Kidney (tissue), 22 donors: ENCODE measurements at places on chromosomes 5 and 9. TPM values are rescaled to one million over a fixed set of nuclear protein-coding genes. Genes with fewer than 3 reads are reported as not detected.

DNA sequence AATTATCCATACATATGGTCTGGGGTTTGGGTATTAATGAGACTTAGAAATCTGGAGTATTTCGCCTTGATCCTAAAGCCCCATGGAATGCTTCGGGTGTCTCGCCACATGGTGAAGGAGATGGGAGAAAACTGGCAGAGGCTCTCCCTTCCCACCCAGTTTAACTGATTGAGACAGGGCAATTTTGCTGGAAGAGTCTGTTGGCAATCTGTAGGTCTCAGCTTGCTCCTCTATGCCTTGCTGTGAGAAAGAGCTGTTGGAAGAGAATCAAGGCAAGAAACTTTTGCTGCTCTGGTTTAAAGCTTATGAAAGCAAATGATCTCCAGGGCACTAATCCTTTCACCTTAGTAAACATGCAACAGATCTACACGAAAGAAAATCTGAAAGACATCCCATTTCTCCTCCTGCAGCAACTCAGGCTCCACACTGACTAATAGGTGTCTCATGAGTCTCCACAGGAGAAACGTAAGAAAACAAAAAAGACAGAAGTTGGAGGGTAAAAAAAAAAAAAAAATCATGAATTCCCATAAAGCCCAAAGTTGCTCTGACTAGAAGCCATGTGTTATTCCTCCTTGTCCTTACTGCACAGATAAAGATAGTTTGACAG, 369.9 kb downstream of the EFNA5 start:
- no peak for DNase-seq

- no peak for DNase-seq
These were observed 93.7 kb downstream of the NDFIP1 start for GRCh38 chr5:142202282-142202681.

DNA sequence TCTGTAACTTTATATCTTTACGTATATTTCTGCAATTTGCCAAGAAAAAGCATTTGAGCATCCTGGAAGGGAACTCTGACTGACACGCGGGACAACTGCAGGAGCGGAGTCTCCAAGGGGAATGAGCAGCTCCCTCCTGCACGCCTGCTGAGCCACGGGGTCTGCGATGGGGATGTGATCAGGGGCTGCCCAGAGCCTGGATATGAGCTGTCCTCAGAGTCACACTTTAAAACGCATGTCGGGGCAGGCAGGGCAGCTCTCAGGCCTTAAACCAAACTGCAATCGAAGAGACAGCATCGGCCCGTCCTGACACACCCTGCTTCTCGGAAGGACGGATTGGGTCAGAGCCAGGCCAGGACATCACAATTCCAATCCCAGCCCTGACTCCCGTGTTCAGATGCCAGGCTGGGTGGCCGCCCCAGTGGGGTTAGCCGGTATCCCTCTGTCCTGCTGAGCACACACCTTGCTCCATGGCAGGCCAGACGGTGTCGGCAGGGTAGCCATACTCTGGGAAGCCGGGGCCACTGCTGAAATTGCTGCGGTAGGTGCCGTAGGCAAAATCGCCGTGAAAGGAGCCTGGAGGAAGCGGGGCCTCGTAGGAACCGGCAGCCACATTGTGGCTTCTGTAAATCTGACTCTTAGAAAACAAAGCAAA, 17.2 kb downstream of the SEC16A start:
- DNase-seq = no peak

The NUP188 gene
- total RNA-seq = 27.9 TPM

The TAF1L gene
- total RNA-seq = not detected

DNA sequence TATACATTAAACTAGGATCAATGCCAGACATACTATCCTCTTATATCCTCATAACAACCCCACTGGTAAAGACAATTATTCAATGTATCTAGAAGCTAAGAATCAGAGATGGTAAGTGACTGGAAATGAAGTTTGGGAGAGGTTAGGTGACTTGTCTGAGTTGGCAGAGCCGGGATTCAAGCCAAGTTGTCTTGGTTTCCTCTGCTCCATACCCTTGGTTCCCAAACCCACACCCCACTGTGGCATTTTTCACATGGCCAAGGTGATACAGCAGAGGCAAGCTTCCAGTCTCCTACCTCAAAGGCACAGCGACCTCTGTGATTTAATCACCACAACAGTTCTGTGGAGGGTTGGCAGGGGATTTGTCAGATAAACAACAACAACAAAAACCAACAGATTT, 34.7 kb upstream of the ADRB2 start:
- no peak for DNase-seq

The C5orf52 gene
- total RNA-seq = not detected

GRCh38 chr5:157222506-157223230, 42.0 kb downstream of the ITK start:
- DNase-seq = no peak

The SPINK4 gene
- not detected for total RNA-seq

The BRD9 gene
- total RNA-seq = 38.0 TPM

The PCDHB14 gene
- total RNA-seq = 6.2 TPM

GRCh38 chr5:87298692-87299362, 31.1 kb downstream of the RASA1 start:
- no peak for DNase-seq

The FBN2 gene
- 1.0 TPM for total RNA-seq

The CDC20B gene
- not detected for total RNA-seq

The MEIKIN gene
- total RNA-seq = 0.63 TPM

- no peak for DNase-seq
These were observed 203.7 kb downstream of the GLIS3 start for GRCh38 chr9:4096121-4096520.

The CDH9 gene
- 2.1 TPM for total RNA-seq

GRCh38 chr9:113370806-113371325, 5.9 kb downstream of the HDHD3 start:
- no peak for DNase-seq

GRCh38 chr9:37836386-37836785, 35.8 kb downstream of the DCAF10 start:
- no peak for DNase-seq

The SPINK7 gene
- not detected for total RNA-seq

DNA sequence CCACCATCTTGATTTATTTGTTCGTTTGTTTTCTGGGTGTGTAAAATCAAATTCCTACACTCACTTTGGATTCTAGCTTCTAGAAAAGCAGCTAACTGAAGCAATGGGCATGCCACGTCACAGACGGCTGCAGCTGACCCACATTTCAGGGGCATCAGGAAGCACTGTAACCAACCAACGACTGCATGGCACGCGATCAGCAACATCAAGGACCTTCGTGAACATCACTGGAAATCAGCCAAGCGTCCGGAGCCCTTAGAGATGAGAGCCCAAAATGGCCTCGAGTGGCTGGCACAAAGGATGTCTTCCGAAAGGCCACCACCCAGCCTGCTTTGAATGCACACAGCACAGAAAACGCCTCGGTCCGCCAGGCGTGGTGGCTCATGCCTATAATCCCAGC, 191.1 kb downstream of the OLFM1 start:
- peak; percentile 43 for DNase-seq

GRCh38 chr9:111700776-111701175, 39.4 kb downstream of the GNG10 start:
- no peak for DNase-seq

- no peak for DNase-seq
These were observed 189.2 kb downstream of the TSSK1B start for GRCh38 chr5:113245427-113246225.

DNA sequence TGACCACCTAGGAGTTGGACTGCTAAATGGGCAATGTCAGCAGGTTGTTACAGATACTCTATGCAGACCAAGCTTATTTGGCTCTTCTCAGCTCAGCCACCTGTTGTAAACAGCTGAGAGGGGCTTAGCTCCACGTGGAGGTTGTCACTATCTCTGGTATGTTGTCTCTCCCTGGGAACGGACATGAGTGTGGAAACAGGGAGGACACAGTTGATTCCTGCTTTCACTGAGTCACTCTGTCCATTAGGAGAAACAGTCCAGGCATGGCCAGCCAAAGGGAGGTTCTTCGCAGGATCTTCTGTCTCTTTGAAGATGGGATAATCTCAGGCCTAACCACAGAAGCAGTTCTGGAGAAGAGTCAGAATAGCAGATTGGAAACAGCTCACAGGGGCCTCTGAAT, 121.2 kb downstream of the PALM2AKAP2 start:
- DNase-seq = no peak

- DNase-seq = peak; percentile 52
These were observed 1809.2 kb upstream of the ACO1 start for GRCh38 chr9:30575218-30575617.

GRCh38 chr9:37994639-37995347, 74.2 kb downstream of the SHB start:
- DNase-seq = peak; percentile 75

The ANKRD34B gene
- total RNA-seq = 1.5 TPM

- DNase-seq = no peak
These were observed 79.2 kb upstream of the MAMDC2 start for GRCh38 chr9:69964446-69964845.

The GPR21 gene
- total RNA-seq = 4.1 TPM

- DNase-seq = peak; percentile 6
These were observed 197.9 kb downstream of the SH3GL2 start for GRCh38 chr9:17776735-17777134.

The SPINK1 gene
- total RNA-seq = 2.2 TPM

DNA sequence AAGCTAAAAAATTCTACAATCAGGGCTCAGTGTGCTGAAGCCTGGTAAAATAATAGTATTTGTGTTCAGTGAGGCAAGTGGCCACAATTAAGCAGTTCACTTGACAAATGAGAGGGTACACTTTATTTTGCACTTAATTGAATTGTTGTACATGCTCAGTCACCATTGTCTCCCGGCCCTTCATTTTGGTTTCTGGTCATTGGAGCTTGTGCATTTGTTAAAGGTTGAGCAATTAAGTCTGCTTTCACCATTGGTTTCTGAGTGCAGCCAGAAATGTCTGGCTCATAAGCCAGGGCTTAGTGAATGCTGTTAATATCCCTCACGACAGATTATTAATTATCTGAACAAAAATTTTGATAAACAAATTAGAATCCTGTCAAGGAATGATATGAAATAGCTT, 89.6 kb downstream of the PRDM6 start:
- DNase-seq = no peak

- no peak for DNase-seq
These were observed 104.6 kb upstream of the TNFAIP8 start for GRCh38 chr5:119250946-119251901.

- no peak for DNase-seq
These were observed 179.6 kb upstream of the PITX1 start for GRCh38 chr5:135213466-135214239.

- no peak for DNase-seq
These were observed 822.5 kb downstream of the NR2F1-AS1 start for GRCh38 chr5:92758552-92758951.

DNA sequence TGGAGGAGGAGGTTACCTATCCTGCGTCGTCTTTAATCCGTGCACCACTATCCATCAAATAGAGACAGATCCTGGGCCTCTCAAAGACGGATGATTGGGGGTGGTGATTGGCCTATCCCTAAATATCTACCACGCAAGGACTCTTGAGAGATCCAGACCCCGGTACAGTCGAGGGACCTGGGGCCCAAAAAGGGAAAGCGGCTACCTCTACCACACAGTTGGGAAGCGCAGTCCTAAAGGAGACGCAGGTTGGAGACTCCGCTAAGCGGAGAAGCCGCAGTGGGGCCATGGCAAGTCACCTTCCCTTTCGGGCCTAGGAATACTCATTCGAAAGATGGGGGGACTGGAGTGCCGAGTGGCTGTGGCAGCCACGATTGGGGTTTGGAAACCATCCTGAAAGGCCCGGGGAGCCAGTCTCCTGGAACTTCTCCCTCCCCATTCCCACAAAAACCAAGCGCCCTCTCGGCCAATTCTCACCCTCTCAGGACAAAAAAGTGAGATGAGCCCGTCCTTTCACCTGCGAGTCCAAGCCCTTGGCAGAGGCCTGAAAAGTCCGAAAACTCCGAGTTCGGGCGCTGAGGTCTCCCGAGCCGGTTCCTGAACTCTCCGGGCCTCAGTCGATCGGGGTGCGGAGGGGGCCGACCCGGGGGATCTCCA, 499 bp upstream of the FOXE1 start:
- DNase-seq = no peak

The GLT6D1 gene
- not detected for total RNA-seq

The KCNIP1 gene
- 1.8 TPM for total RNA-seq

The FAT2 gene
- 0.13 TPM for total RNA-seq

The RNF180 gene
- total RNA-seq = 23.0 TPM

GRCh38 chr9:99368341-99369326, 146.6 kb downstream of the SEC61B start:
- DNase-seq = peak; percentile 61

DNA sequence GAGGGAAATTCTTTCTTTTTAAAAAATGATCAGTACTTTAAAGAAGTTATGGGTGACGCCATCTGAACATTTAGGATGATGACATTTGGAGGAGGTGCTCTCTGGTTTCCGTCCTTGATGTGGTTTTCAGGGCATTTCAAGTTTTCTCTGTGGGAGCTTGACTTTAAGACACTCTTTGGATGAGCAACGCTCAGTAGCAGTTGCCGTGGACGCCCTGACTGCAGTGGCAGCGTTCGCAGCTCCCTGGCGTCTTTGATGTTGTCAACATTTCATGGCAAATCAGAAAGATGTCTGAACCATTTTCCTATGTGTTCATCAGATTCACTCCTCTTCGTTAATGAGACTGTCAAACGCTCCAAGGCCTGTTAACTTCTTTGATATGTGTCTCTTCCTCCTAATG, 86.1 kb downstream of the ZNF354C start:
- DNase-seq = no peak

The OBP2A gene
- total RNA-seq = not detected

DNA sequence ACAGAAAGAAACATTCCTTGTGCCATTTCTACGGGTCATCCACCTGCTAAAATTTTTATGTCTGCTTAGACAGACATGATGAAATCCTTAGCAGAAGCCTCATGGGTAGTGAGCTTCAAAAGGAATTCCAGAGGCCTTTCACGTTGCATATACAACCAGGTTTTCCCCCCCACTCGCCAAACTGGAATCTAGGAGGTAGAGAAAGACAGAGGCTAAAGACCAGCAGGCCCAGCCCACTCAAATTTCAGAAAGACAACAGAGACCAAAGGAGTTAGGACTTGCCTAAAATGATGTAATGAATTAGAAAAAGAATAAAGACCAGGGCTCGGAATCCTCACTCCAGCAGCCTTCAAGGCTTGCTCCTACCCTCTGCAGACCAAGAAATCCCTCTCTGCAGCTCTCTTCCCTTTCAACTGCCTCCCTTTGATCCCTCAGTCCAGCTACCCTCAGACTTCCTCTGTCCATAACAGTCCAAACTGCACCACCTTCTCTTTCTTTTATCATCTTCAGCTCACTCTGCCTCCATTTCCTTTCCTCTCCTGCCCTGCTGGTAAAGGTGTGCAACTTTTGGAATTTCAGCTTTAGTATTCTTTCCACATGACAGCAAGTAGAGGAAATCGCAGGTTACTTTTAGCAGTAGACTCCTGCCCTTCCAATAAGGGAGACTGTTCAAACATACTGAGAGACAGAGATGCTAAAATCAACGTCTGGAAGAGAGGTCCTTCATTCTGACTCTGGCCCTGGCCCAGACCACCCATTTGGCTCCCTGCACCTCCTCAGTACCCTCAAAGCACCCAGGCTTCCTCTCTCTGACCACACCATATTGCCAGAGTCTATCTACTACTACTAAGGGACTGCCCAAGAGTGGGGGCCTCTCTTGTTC, 8.9 kb downstream of the B4GALT1 start:
- DNase-seq = no peak

The DMGDH gene
- 10.4 TPM for total RNA-seq

The ZDHHC11B gene
- total RNA-seq = 5.4 TPM

GRCh38 chr5:136724161-136724560, 358.8 kb upstream of the TRPC7 start:
- DNase-seq = no peak
